Immature natural killer cell (primary cell): ENCODE measurements at places on chromosomes 5 and 9. TPM values are rescaled to one million over a fixed set of nuclear protein-coding genes. Genes with fewer than 3 reads are reported as not detected.

PLAC8L1 gene
- not detected for polyA plus RNA-seq

OSTF1 gene
- 383 TPM for polyA plus RNA-seq

OBP2B gene
- not detected for polyA plus RNA-seq

PDE6A gene
- not detected for polyA plus RNA-seq

GRM6 gene
- not detected for polyA plus RNA-seq

TICAM2 gene
- polyA plus RNA-seq: not detected

JAK2 gene
- 14.7 TPM for polyA plus RNA-seq

CTSV gene
- polyA plus RNA-seq: 0.26 TPM

SERINC5 gene
- 0.69 TPM for polyA plus RNA-seq

C5orf58 gene
- polyA plus RNA-seq: not detected

PARP8 gene
- polyA plus RNA-seq: 93.9 TPM

SLC27A6 gene
- polyA plus RNA-seq: not detected

LHX3 gene
- polyA plus RNA-seq: not detected

JADE2 gene
- 23.0 TPM for polyA plus RNA-seq

OR1J2 gene
- polyA plus RNA-seq: not detected

PPP3R2 gene
- not detected for polyA plus RNA-seq

DMAC1 gene
- polyA plus RNA-seq: 76.7 TPM

FKBP15 gene
- 8.4 TPM for polyA plus RNA-seq

SLC44A1 gene
- polyA plus RNA-seq: 30.9 TPM

IRGM gene
- polyA plus RNA-seq: 5.9 TPM

RGP1 gene
- 8.2 TPM for polyA plus RNA-seq

SPATA31A3 gene
- not detected for polyA plus RNA-seq

TNC gene
- polyA plus RNA-seq: not detected

TRPM3 gene
- polyA plus RNA-seq: not detected
